Stimulated activated naive CD4-positive, alpha-beta T cell (primary cell): ENCODE measurements at places on chromosomes 12 and 14.

GRCh38 chr12:87856-88255, 21.3 kb downstream of the IQSEC3 start:
- no peak for DNase-seq

DNA sequence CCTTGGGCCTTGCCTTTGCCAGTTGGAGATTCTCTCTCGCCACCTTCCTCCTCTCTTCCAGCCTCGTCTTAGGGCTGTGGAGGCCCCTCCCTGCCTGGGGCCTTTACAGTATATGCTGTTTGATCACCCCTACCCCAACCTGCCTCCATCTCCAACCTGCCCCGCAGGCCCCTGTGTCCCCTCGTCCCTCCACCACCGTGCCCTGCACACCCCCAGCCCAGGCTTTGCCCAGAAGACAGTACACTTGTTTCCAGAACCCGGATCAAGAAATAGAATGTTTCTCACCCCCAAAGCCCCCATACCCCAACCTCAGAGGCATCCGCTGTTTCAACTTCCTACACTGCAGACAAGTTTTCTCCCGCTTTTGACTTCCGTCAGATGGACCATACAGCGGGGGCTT, 202.3 kb upstream of the C14orf180 start:
- no peak for DNase-seq

- DNase-seq: peak; percentile 41
Measured at GRCh38 chr12:104695453-104696148, 238.9 kb downstream of the CHST11 start.

DNA sequence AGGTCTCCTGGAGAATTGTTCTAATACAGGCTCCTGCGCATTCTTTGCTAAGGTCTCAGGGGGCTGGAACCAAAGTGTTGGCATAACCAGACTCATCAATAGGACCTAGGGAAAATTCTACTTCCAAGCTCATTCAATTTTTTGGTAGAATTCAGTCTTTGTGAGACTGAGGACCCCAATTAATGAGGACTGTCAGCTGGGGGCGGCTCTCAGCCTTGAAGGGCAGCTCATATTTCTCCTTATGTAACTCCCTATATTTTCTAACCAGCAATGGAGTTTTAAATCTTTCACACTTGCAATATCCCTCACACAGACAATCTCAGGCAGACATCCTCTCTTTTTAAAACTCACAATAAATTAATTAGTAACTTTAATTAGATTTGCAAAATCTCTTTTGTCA, 476.4 kb upstream of the LRFN5 start:
- no peak for DNase-seq

GRCh38 chr12:102816816-102817434, 100.1 kb downstream of the PAH start:
- DNase-seq: no peak

- no peak for DNase-seq
Measured at GRCh38 chr14:34997762-34998161, 15.0 kb downstream of the SRP54 start.

- no peak for DNase-seq
Measured at GRCh38 chr14:58844544-58844943, 206.8 kb downstream of the DACT1 start.

GRCh38 chr12:108805136-108805535, 52.2 kb downstream of the SSH1 start:
- DNase-seq: no peak

DNA sequence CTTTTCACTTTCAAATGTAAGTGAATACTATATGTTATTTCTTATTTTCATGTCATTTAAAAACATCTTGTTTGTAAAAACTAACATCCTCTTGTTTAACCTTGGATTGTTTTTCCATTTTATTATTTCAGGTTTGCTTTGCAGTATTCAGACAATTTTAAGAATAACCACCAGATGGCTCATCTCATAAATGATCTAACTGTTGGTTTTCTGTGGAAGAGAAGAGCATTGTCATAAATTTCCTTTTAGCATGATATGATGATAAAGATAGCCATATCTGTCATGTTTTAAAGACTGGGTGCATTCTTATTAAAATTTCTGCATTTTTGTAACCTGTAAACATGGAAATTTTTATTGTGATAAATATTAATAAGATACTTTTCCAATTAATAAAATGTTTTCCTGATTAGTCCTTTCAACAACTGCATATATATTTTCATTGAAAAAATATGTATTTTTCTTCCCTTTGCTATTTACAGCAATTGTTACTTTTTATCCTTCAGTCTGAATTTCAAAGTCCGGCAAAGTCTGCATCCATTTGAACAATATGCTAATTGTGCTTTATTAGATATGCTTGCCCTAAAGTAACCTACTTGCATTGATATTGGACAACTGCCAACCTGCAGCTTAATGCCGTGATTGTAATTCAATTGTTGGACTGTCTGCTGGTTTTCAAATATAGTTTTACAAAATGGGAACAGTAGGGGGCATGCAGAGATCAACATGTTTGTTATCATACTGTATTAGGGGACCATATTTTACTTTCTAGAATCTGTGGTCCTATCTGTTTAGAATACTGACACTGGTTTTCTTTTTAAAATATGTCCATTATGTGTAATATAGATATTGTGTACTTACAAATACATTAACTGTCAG, 163.4 kb downstream of the GARIN6 start:
- no peak for DNase-seq

- DNase-seq: no peak
Measured at GRCh38 chr12:54654926-54655325, 6.8 kb upstream of the DCD start.

DNA sequence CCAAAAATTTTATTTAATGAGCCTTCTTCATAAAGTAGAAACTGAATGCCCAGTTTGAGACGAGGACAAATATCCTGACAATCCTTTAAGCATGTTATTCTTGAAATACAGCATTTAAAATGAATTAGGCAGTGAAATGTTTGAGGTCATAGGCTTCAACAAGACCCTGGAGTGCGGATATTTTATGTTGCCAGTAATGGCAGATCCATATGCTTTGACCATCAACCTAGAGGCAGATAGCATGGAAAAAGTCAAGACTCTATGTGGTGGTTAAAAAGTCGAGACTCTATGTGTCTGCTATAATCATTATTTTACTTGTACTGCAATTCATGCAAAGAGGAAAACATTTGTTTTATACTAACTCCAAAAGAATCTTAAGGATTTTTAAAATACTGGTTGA, 2.0 kb upstream of the MAP4K5 start:
- no peak for DNase-seq

- DNase-seq: no peak
Measured at GRCh38 chr14:86852530-86852929, 1140.5 kb downstream of the GALC start.

- DNase-seq: peak; percentile 72
Measured at GRCh38 chr14:21308479-21309237, 28.8 kb downstream of the RPGRIP1 start.
